Heart right ventricle (tissue), 16 donors: ENCODE measurements at places on chromosomes 5 and 9. TPM values are rescaled to one million over a fixed set of nuclear protein-coding genes. Genes with fewer than 3 reads are reported as not detected.

Gene N4BP3
- total RNA-seq, result 1.5 TPM

Gene SLC34A3
- total RNA-seq, result not detected

DNA sequence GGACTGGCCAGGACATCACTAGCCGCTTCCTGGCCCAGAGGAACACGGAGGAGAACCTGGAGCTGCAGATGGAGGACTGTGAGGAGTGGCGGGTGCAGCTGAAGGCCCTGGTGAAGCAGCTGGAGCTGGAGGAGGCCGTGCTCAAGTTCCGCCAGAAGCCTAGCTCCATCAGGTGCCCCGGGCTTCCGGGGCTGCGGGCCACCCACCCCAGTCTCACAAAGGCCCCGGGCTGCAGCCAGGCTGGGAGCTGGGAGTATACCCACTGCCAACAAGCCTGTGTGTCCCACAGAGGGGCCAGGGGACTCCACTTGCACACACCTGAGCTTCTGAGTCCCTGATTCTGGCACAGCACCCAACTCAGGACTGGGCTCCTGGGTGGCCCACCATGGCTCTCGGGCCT lies 1.7 kb upstream of the RABL6 start:
- DNase-seq, result no peak
- H3K27me3 ChIP-seq, result peaks cover under 1% of the 10 kb centered on the region
- H3K36me3 ChIP-seq, result no peaks in the 10 kb centered on the region
- H3K4me1 ChIP-seq, result peaks cover 40% of the 10 kb centered on the region
- no peak overlapping the region for H3K4me3 ChIP-seq

Gene BSPRY
- total RNA-seq, result 1.3 TPM

Gene SCGB3A1
- not detected for total RNA-seq
